Activated naive CD4-positive, alpha-beta T cell (primary cell): ENCODE measurements at places on chromosomes 2 and 18.

DNA sequence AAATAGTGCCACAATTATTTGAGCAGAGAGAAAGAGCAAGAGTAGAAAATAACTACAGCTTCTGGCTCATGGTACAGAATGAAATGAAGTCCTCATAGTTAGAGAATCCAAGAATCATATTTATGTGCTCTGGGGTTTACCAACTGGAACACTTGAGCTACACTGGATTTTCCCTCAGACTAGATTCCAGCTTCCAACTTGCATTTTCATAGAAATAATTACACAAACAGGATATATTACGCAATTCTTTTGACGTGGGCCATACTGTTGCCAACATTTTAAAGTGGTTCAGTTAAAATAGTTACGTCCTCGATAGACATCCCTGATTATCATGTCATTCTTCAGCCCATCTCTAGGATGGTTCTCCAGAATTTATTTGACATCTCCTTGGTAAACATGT lies 129.2 kb downstream of the ETAA1 start:
- no peak for DNase-seq

DNA sequence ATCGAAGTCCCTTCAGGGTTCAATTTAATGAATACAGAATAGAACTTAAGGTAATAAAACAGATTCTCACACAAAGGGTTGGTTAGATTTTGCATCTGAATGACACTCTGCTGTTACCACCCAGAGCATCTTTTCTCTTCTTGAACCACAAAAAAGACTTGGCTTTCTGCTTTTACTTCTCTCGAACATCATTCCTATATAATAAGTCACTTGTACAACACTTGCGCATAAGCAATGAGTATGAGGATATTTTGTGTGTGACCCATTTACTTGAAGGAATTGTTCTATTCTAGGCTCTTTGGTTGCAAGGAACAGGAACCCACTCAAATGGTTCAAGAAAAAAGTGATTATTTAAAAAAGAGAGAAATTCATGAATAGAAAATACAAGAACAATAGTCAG lies 126.2 kb downstream of the NUP35 start:
- no peak for DNase-seq

DNA sequence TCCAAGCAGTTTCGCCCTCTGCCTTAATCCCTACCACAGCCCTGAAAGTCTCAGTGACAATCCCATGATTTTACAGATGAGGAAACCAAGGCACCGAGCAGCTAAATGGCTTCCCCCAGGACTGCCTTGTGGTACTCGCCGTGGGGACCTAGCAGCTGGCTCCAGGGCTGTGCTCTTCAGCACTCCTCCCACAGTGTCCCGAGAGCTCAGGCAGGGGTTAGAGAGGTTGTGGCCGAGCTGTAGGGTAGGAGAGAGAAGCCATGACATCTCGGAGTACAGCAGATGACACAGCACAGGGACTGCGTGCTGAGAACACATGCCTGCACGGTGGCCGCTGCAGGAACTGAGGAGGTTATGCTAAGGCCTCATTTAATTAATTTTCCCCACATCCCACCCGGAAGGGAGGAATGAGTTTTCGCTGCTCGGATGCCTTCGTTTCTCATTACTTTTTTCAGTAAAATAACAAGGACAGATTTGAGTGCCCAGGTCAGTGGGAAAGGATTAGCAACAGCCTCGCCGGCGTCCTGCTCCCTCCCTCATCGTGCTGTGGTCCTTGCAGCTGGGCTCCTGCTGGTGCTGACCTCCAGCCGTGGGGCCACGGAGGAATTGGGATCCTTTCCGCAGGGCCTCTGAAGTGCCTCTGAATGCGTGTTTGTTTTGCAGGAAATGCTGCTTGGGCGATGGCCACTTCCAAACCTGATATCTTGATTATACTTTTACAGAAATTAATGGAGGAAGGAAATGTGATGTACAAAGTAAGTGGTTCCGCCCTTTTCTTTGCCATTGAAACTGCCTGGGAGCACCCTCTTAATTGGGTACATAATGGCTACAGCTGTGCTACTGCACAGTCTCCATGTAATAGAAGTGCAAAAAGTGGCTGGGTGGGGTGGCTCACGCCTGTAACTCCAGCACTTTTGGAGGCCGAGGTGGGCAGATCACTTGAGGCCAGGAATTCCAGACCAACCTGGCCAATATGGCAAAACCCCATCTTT lies 61.2 kb downstream of the WDSUB1 start:
- no peak for DNase-seq

- DNase-seq = no peak
Observed at GRCh38 chr2:238855891-238856580, 8.2 kb downstream of the TWIST2 start.

DNA sequence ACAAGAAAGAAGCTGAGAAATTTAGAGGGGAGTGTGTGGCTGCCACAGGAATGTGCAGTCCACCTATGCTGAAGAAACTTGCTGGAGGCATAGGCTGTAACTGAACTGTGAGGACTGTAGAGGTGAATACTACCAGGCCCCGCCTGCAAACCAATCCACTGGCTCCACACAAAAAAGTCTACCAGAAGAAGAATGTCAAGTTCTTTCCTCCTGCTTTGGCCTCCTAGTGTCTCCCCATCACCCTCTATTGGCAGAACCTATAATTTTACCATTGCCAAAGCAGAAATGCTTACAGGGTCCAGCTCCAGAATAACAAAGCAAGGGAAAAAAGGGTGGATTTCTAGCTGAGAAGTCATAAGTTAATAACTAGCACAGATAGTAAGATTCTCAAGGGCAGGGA lies 5.9 kb upstream of the ATP5MC3 start:
- DNase-seq = no peak

GRCh38 chr2:205706769-205707381 lies 24.6 kb downstream of the NRP2 start:
- DNase-seq = no peak

GRCh38 chr2:70743677-70744076 lies 24.3 kb downstream of the ADD2 start:
- no peak for DNase-seq

DNA sequence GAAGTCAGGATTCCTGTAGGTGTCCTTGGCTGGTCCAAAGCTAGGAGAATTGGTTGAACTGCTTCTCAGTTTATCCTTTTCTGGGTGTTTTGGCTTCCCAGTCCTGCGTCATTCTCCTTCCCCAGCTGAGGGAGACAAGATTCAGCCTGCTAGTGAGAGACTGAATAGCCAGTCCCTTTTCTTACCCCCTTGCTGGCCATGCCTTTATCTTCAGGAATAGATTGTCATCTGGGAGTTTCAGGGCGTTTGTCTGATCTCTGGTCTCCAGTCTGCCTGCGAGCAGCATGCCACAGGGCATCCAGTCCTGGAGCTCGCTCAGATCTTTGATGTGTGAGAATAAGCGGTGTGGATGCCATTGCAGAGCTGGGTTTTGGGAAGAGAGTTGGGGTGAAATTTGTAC lies 5.8 kb downstream of the MYO1B start:
- DNase-seq = no peak

DNA sequence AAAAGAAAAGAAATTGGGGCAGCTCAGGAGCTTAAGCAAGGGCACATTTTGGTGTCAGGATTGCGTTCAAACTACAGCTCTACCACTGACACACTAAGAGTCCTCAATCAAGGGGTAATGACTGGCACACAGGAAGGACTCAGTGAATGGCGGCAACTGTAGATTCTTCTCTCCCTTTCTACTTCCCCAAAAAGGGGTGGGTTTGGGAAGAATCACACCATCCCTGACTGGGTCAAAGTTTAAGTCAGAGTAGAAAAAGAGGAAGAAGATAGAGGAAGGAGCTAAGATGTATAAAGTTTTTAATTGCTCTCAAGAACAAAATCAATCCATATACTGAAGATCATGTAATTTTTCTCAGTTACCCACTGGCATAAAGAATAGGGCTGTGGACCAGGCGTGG lies 2.6 kb downstream of the NLRC4 start:
- DNase-seq = no peak

- no peak for DNase-seq
Observed at GRCh38 chr18:44592639-44593038, 88.0 kb upstream of the SETBP1 start.

DNA sequence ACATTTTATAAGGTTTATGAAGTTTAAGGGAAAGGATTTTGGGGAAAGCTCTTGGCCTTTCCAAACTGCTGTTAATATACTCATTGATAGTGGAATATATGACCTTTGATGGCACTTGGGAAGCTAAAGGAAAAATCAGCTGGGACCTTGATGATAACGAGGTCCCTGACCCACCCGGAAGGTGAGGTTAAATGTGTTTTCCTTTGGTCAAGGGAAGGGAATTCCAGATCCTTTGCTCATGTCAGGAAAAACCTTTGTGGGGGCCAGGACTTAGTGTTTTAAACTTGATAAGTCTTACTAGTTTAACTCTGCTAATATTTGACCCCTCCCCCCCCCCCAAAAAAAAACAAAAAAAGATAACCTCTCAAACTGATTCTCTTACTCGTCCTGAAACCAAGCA lies 50.7 kb downstream of the CRIM1 start:
- no peak for DNase-seq

DNA sequence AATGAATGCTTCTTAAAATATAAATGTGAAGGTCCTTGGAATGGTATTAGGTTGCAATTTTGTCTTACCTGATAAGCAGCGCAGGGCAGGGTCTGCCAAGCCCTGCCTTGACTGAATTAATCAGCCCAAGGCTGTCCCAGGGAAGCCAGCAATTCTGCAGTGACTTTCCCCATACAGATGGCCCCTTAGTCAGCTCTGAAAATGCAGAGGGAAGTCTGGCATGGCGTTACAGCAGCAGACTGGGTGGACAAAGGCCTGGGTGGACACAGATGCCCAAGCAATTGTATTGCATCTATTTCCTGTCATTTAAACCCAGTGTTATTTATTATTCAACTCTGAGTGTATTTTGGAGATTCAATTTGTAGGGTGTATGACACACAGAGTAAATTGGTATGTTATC lies 56.6 kb upstream of the NOL4 start:
- no peak for DNase-seq

DNA sequence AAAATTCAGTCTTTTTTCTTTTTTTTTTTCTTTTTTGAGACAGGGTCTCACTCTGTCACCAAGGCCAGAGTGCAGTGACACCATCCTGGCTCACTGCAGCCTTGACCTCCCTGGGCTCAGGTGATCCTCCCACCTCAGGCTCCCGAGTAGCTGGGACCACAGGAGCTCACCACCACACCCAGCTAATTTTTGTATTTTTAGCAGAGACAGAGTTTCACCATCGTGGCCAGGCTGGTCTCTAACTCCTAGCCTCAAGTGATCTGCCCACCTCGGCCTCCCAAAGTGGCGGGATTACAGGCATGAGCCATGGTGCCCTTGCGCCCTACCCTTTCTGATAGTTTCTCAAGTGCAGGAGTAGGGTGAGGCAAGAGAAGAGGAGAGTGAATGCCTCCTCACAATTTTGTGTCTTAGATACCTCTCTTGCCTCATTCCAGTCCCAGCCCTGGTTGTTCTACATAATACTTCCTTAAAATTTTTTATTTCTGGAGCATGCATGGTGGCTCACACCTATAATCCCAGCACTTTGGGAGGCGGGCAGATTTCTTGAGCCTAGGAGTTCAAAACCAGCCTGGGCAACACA lies 68.2 kb upstream of the CAB39 start:
- no peak for DNase-seq

DNA sequence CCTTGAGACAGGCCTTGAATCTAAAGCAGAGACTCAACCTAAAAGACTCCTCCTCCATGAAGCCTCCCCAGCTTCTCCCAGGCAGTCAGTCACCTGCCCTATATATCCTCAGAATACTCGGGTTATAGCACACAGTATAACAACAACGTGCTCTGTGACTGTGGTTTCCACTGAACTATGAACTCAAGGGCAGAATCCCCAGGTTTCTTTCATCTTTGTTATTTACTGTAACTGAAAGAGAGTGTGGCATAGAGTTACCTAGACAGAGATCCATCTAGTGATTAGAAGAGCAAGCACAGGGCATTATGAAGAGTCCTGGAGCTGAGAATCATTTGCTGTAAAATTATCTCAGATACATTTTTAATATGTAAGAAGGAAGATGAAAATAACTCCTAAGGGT lies 281.6 kb upstream of the ZNF521 start:
- DNase-seq = no peak
